ENCODE measurements at places on chromosomes 3 and 15. TPM values are rescaled to one million over a fixed set of nuclear protein-coding genes. Genes with fewer than 3 reads are reported as not detected.

The PLA2G4D gene
- total RNA-seq, result not detected

The GOLGA6A gene
- not detected for total RNA-seq

The FGD5 gene
- total RNA-seq, result 110 TPM

The DUOX1 gene
- not detected for total RNA-seq

The C3orf20 gene
- total RNA-seq, result under 0.01 TPM

The EPHB1 gene
- 2.1 TPM for total RNA-seq

The P3H2 gene
- total RNA-seq, result 15.8 TPM

The PPARG gene
- total RNA-seq, result 47.9 TPM

The PLIN1 gene
- total RNA-seq, result not detected

The AZI2 gene
- 33.1 TPM for total RNA-seq

The CYP1A2 gene
- not detected for total RNA-seq

The SHF gene
- total RNA-seq, result 6.0 TPM

The CXCR6 gene
- not detected for total RNA-seq
